T-cell (primary cell): ENCODE measurements at places on chromosomes 2 and 18. TPM values are rescaled to one million over a fixed set of nuclear protein-coding genes. Genes with fewer than 3 reads are reported as not detected.

GRCh38 chr2:128273469-128274081, 45.1 kb downstream of the HS6ST1 start:
- no peaks in the 10 kb centered on the region for H3K27me3 ChIP-seq
- no peaks in the 10 kb centered on the region for H3K36me3 ChIP-seq
- H3K27ac ChIP-seq: peak overlapping the region; percentile 17
- no peaks in the 10 kb centered on the region for H3K4me1 ChIP-seq
- DNase-seq: peak; percentile 44

Gene SPR
- 0.58 TPM for total RNA-seq

Gene PROM2
- total RNA-seq: 0.39 TPM

DNA sequence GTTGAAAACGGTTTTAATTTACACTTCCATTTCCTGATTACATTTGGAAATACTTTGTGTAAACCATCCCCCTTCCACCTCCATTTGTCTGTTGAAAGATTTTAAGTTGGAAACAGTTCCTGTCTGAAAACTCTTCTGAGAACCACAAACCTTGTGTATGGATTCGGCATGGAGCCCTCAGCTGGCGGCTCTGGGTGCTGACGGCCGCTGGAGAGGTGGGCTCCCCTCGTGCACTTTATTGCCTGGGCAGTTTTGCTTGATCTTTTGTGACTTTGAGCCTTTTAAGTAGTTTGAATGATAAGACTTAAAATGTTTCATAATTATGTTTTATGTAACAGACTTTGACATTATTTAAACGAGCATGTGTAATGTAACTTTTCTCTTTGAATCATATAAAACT, 11.1 kb downstream of the KLF11 start:
- no peak overlapping the region for H3K27ac ChIP-seq
- H3K36me3 ChIP-seq: no peaks in the 10 kb centered on the region
- H3K4me1 ChIP-seq: peaks cover 6% of the 10 kb centered on the region
- DNase-seq: no peak
- H3K27me3 ChIP-seq: peaks cover 22% of the 10 kb centered on the region

- no peak for DNase-seq
- H3K4me1 ChIP-seq: no peaks in the 10 kb centered on the region
- H3K27me3 ChIP-seq: no peaks in the 10 kb centered on the region
- no peak overlapping the region for H3K27ac ChIP-seq
- H3K36me3 ChIP-seq: no peaks in the 10 kb centered on the region
Measured at GRCh38 chr18:7600528-7601245, 33.6 kb downstream of the PTPRM start.

DNA sequence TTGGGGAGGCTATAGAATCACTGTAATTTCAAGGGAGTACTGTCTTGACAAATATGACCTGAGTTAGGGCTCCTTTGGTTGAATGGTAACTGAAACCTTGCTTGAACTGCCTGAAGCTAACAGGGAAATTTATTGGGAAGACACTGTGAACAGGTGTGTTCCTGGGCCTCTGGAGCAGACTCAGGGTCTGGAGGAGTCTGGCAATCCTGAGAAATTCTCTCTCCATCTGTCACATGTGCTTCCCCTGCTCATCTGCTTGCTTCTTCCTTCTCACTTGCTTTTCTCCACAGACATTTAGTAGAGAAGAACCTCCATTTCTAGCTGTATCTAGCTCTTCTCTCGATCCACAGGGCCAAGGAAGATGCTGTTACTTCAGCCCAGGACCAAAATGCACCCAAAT, 476.5 kb downstream of the LRP1B start:
- H3K36me3 ChIP-seq: no peaks in the 10 kb centered on the region
- H3K27me3 ChIP-seq: no peaks in the 10 kb centered on the region
- no peak overlapping the region for H3K27ac ChIP-seq
- H3K4me3 ChIP-seq: no peak overlapping the region

Gene REG3A
- not detected for total RNA-seq

Gene SCYGR2
- total RNA-seq: not detected

- DNase-seq: no peak
- peaks cover 5% of the 10 kb centered on the region for H3K36me3 ChIP-seq
Measured at GRCh38 chr2:172439509-172439860, 12.1 kb downstream of the ITGA6 start.

Gene GTF2A1L
- not detected for total RNA-seq

GRCh38 chr2:16553226-16553625, 112.4 kb downstream of the CYRIA start:
- H3K27me3 ChIP-seq: no peaks in the 10 kb centered on the region
- no peaks in the 10 kb centered on the region for H3K4me1 ChIP-seq
- H3K27ac ChIP-seq: no peak overlapping the region
- no peaks in the 10 kb centered on the region for H3K36me3 ChIP-seq

Gene UGT1A8
- not detected for total RNA-seq

Gene IL36A
- 0.60 TPM for total RNA-seq

Gene ALK
- total RNA-seq: not detected

GRCh38 chr2:32678825-32679224, 51.0 kb downstream of the TTC27 start:
- no peaks in the 10 kb centered on the region for H3K27me3 ChIP-seq
- no peak overlapping the region for H3K27ac ChIP-seq
- no peak for DNase-seq
- peaks cover 25% of the 10 kb centered on the region for H3K36me3 ChIP-seq
- no peaks in the 10 kb centered on the region for H3K4me1 ChIP-seq

GRCh38 chr2:171386627-171387026, 47.2 kb downstream of the METTL8 start:
- no peaks in the 10 kb centered on the region for H3K4me1 ChIP-seq
- no peak for DNase-seq
- H3K27me3 ChIP-seq: no peaks in the 10 kb centered on the region
- H3K27ac ChIP-seq: no peak overlapping the region
- H3K36me3 ChIP-seq: no peaks in the 10 kb centered on the region
